ENCODE measurements at places on chromosomes 3 and 15.

DNA sequence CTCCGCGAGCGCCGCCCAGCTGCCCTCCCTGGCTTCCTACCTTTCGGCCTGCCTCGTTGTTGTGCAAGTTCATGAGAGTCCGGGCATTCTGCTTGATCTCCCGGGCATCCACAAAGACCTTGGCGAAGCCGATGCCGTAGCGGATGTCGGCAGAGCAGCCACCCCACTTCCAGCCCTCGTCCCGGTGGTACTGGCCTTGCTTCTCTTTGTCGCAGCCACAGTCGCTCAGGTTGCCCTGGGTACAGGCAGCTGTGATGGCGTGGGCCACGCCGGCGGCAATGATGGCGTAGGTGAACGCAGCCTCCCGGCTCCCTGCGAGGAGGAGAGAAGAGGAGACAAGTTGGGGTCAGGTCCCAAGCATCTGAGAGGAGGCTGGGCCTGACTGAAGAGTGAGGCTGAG lies 25.4 kb downstream of the WNT7A start:
- no peaks in the 10 kb centered on the region for H3K36me3 ChIP-seq
- no peaks in the 10 kb centered on the region for H3K4me1 ChIP-seq
- no peak for DNase-seq
- H3K27me3 ChIP-seq = no peaks in the 10 kb centered on the region
- H3K27ac ChIP-seq = no peak overlapping the region
- H3K4me3 ChIP-seq = no peak overlapping the region

DNA sequence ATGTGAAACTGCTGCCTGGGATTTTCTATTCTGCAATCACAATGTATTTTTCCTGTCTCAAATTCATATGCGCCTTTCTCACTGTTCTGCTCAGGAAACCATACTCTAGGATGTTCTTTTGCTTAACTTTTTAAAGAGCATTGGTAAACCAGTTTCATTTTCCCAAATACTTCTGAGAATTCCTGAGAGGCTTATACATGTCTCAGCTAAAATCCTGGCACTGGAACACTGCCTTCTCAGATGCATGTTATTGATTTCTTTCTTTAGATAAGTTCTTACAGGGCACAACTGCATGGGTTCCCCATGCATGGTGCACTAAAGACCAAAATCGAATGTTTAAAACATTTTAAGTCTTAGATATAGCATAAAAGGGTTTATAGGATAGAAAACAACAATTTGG lies 178.3 kb upstream of the PLSCR5 start:
- DNase-seq = no peak
- H3K36me3 ChIP-seq = no peaks in the 10 kb centered on the region
- no peaks in the 10 kb centered on the region for H3K27me3 ChIP-seq
- no peak overlapping the region for H3K4me3 ChIP-seq
- H3K27ac ChIP-seq = no peak overlapping the region
- H3K4me1 ChIP-seq = peaks cover 5% of the 10 kb centered on the region

GRCh38 chr3:69338911-69339310 lies 47.0 kb downstream of the FRMD4B start:
- H3K4me1 ChIP-seq = peaks cover 23% of the 10 kb centered on the region
- DNase-seq = no peak
- no peak overlapping the region for H3K4me3 ChIP-seq
- H3K27me3 ChIP-seq = no peaks in the 10 kb centered on the region

DNA sequence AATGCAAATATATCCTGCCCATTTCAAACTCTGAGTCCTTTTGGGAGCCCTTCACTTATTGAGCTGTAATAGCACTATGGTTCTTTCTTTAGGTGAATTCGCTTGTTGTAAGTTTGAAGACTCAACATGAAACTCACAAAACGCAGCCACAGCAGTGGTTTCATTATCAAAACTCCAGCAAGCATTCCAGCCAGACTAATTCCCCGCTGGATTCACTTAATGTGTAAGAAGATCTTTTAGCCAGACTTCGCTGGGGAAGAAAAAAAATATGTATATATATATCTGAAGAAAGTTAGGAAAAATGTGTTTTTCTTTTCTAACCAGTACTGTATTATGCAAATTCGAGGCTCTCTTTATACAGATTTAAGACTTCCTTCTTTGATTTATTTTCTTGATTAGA lies 241.1 kb downstream of the WNT5A start:
- H3K27me3 ChIP-seq = no peaks in the 10 kb centered on the region
- no peaks in the 10 kb centered on the region for H3K4me1 ChIP-seq
- no peak for DNase-seq
- no peak overlapping the region for H3K4me3 ChIP-seq
- no peaks in the 10 kb centered on the region for H3K36me3 ChIP-seq

GRCh38 chr3:16060945-16061344 lies 113.5 kb upstream of the GALNT15 start:
- H3K4me1 ChIP-seq = peaks cover 48% of the 10 kb centered on the region
- no peaks in the 10 kb centered on the region for H3K27me3 ChIP-seq
- no peak overlapping the region for H3K4me3 ChIP-seq
- no peaks in the 10 kb centered on the region for H3K36me3 ChIP-seq
- DNase-seq = no peak
- peak overlapping the region; percentile 66 for H3K27ac ChIP-seq

DNA sequence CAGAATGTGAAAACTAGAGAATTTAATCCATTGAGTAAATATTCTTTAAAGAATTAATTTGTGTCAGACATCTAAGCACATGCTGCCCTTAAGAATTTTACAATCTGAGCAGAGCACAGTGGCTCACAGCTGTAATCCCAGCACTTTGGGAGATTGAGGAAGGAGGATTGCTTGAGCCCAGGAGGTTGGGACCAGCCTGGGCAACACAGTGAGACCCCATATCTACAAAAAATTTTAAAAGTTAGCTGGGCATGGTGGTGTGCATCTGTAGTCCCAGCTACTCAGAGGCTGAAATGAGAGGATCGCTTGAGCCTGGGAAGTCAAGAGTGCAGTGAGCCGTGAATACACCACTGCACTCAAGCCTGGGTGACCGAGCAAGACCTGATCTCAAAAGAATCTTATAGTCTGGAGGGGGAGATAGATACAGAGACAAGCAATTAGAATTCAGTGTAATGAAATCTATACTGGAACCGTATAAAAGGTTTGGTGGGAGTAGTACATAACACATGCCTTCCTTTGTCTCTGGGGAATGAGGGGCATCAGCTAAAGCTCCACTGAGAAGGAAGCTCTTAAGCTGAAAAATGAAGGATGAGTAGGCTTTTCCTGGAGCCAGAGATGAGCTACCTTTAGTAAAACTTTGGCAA lies 21.2 kb downstream of the ATP11B start:
- H3K36me3 ChIP-seq = no peaks in the 10 kb centered on the region
- no peak overlapping the region for H3K27ac ChIP-seq
- peaks cover 26% of the 10 kb centered on the region for H3K4me1 ChIP-seq
- no peak for DNase-seq
- H3K27me3 ChIP-seq = no peaks in the 10 kb centered on the region

DNA sequence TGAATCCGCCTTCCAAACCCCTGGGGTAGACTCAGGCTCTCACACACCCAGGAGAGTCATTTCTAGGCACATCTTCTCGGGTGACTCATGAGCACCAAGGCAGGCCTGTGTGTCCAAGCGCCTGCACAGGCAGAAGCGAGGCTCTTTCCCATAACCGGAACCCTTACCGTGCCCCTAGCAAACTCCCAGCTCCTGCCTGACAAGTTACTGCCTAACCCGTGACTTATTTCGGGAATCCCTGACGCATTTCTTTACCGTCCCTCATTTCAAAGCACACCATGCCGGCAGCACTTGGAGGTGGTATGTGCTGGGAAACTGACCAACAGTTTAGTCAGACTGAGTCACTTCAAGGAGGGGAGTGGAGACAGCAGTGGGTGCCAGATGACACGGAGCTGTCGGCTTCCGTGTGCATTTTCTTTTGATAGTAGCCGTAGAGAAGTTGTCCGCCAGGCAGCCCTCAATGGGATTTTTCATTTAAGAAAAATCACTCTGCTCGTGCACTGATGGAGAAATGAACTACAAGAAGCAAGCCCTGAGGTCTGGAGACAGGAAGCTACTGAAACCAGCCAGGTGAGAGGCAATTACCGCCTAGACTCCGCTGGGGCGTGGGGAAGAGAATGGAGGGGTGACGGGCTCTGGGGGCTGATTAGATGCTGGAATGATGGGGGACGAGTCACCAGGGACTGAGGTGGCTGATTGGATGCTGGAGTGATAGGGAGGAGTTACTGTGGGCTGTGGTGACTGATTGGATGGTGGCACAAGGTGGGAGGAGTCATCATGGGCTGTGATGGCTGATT lies 17.3 kb upstream of the HRH1 start:
- no peaks in the 10 kb centered on the region for H3K27me3 ChIP-seq
- H3K4me3 ChIP-seq = peak overlapping the region; percentile 41
- peak; percentile 96 for DNase-seq
- H3K27ac ChIP-seq = peak overlapping the region; percentile 81
- no peaks in the 10 kb centered on the region for H3K36me3 ChIP-seq

GRCh38 chr3:151866711-151867410 lies 6.6 kb upstream of the SUCNR1 start:
- H3K36me3 ChIP-seq = no peaks in the 10 kb centered on the region
- H3K27me3 ChIP-seq = no peaks in the 10 kb centered on the region
- no peak overlapping the region for H3K4me3 ChIP-seq
- no peak overlapping the region for H3K27ac ChIP-seq

- H3K4me3 ChIP-seq = no peak overlapping the region
- H3K27ac ChIP-seq = no peak overlapping the region
- H3K4me1 ChIP-seq = no peaks in the 10 kb centered on the region
- no peaks in the 10 kb centered on the region for H3K36me3 ChIP-seq
- DNase-seq = no peak
Observed at GRCh38 chr3:4196506-4197147, 106.5 kb upstream of the SETMAR start.

GRCh38 chr15:71746719-71747118 lies 63.6 kb upstream of the NR2E3 start:
- H3K4me3 ChIP-seq = no peak overlapping the region
- no peaks in the 10 kb centered on the region for H3K4me1 ChIP-seq
- no peak overlapping the region for H3K27ac ChIP-seq
- H3K36me3 ChIP-seq = no peaks in the 10 kb centered on the region
- no peak for DNase-seq

DNA sequence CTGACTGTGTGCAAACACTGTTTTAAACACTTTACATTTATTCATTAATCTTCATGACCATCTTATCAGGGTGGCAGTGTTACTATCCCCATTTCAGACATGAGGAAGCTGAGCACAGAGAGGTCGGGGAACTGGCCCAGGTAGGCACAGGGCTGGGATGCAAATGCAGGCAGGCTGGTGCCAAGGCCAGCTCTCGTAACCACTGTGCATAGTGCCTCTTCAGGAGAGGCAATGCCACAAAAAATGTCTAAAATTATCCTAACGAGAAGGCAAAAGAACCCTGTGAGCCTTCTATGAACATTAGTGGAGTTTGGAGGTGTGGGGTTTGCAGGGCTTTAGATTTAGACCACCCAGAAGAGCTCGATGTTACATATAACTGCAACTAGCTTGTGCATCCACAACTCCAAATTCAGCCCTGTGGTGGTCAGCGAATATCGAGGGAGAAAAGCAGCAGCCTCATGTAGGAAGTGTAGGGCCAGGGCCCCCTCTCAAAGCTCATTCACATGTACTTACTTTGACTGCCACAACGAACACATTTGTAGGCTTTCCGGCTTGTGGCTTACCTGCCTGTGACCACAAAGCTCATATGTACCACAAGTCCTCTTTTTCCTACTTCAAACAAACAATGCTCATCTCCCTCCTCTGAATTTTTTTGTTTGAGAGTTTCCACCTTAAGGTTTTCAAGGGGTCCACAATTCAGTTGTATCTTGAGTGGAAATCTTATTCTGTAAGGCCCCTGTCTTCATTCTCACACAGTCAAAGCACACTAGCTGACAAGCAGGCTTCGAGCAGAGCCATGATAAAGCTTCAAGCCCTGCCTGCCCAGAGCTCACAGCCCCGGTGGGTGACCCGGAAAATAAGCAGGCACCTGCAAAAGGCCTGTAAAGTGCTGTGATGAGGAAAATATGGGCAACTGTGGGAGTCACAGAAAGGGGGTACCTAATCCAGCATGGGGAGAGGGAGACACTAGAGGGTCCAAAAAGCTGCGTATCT lies 722.9 kb upstream of the CFAP20DC start:
- no peaks in the 10 kb centered on the region for H3K36me3 ChIP-seq
- no peak overlapping the region for H3K4me3 ChIP-seq
- no peaks in the 10 kb centered on the region for H3K27me3 ChIP-seq
- no peak for DNase-seq

- no peaks in the 10 kb centered on the region for H3K27me3 ChIP-seq
- no peak overlapping the region for H3K27ac ChIP-seq
- no peaks in the 10 kb centered on the region for H3K4me1 ChIP-seq
- DNase-seq = peak; percentile 91
- no peaks in the 10 kb centered on the region for H3K36me3 ChIP-seq
Observed at GRCh38 chr3:14767245-14768051, 51.3 kb upstream of the FGD5 start.

DNA sequence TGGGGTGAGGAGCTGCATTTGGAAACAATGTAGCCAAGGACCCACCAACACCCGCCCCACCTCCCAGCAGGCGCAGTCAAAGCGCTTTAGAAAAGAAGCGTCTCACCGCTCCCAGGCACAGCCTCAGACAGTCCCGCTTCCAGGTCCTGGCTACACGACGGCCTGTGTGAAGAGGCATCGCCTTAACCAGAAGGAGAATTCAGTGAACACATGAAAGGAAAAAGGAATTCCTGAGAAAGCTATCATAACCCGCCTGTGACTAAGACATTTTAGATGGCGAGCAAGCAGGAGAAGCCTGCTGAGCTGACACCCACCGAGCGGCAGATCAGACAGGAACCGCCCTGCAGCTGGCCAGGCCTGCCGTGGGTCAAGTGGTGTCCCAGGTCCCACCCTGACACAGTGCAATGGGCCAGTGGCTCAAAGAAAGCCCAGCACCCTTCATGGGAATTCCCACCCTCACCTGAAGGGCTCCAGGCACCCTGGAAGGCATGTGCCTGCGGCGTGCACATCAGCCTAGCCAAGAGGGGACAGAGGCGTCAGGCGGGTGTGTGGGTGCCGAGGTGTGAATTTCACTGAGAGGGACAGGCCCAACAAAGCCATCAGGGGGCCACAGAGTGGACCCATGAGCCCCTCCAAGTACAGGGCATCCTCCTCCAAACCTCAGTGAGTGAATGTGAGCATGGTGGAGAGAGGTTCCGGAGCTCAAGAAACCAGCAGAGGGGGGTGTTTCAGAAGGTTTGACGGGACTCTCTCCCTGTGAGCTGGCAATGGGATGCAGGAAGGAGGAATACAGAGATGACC lies 144.8 kb downstream of the NSMCE3 start:
- H3K4me3 ChIP-seq = no peak overlapping the region
- H3K4me1 ChIP-seq = no peaks in the 10 kb centered on the region
- DNase-seq = no peak
- H3K36me3 ChIP-seq = no peaks in the 10 kb centered on the region

DNA sequence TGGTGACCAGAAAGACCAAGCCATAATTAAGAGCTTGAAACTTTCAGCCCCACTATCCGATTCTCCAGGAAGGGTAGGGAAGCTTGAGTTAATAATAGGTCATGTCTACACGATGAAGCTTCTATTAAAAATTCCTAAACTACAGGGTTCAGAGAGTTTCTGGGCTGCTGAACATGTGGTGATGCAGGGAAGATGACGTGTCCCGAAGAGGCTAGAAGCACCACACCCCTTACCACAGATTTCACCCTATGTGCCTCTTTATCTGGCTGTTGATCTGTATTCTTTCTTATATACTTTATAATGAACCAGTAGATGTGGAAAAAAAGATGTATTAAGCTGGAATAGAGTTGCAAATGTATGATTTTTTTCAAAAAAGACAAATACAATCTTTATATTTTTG lies 473.4 kb downstream of the NLGN1 start:
- H3K36me3 ChIP-seq = no peaks in the 10 kb centered on the region
- DNase-seq = no peak
- no peaks in the 10 kb centered on the region for H3K4me1 ChIP-seq
- H3K27me3 ChIP-seq = no peaks in the 10 kb centered on the region
- H3K4me3 ChIP-seq = no peak overlapping the region

GRCh38 chr3:38028621-38029361 lies 651 bp downstream of the PLCD1 start:
- H3K4me1 ChIP-seq = peaks cover 58% of the 10 kb centered on the region
- H3K27me3 ChIP-seq = no peaks in the 10 kb centered on the region
- DNase-seq = no peak
